ENCODE measurements at places on chromosomes 2 and 18. TPM values are rescaled to one million over a fixed set of nuclear protein-coding genes. Genes with fewer than 3 reads are reported as not detected.

The BCL11A gene
- 15.6 TPM for polyA plus RNA-seq

GRCh38 chr18:46916551-46917107, 678 bp downstream of the PIAS2 start:
- no peak for DNase-seq

- DNase-seq, result no peak
Measured at GRCh38 chr18:40812981-40813515, 1142.0 kb upstream of the PIK3C3 start.

DNA sequence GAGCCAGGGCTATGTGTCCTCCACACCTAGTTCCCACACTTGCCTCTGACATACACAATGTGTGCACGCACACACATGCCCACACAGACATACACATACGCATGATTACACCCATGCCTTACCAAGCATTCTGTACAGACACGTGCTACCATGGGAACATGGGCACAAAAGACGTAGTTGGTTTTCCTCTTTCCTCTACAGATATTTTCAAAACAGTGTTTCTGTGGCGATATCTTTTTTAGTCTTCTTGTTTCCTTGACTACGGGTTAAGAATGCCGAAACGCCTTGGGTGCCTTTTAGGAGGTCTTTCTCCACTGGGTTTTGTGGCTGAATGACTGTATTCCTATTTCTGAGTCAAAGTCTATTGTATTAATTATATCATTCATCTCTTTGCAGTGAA, 75.5 kb upstream of the SPTBN1 start:
- no peak for DNase-seq
